ENCODE measurements at places on chromosomes 5 and 9. TPM values are rescaled to one million over a fixed set of nuclear protein-coding genes. Genes with fewer than 3 reads are reported as not detected.

The SFXN1 gene
- total RNA-seq, result 94.1 TPM

The TSSK1B gene
- total RNA-seq, result not detected

GRCh38 chr5:123538670-123539459 is 26.9 kb downstream of the CSNK1G3 start:
- H3K4me3 ChIP-seq, result no peak overlapping the region
- no peaks in the 10 kb centered on the region for H3K36me3 ChIP-seq
- H3K27ac ChIP-seq, result no peak overlapping the region
- H3K4me1 ChIP-seq, result no peaks in the 10 kb centered on the region
- no peak for DNase-seq
- H3K27me3 ChIP-seq, result no peaks in the 10 kb centered on the region

The FAM151B gene
- total RNA-seq, result 1.1 TPM

DNA sequence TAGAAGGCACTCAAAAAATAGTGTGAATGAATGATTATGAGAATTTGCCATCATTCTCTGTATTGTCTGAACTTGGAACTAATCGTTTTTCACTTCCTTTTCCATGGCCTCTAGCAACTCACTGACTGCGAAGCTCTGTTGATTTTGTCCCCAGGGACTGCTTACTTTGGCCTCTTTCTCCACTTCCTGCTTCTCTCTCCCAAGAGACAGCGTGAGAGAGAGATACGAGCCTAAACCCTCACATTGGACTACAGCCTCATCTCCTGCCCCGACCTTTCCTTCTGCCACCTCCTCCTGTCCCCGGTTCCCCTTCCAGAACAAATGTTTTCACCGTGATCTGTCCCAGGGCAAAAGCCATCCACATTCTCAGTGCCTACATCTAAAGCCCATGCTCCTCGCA is 300.8 kb upstream of the PANK3 start:
- no peak for DNase-seq
- no peak overlapping the region for H3K4me3 ChIP-seq
- peaks cover 9% of the 10 kb centered on the region for H3K4me1 ChIP-seq
- H3K27ac ChIP-seq, result no peak overlapping the region
- no peaks in the 10 kb centered on the region for H3K36me3 ChIP-seq

DNA sequence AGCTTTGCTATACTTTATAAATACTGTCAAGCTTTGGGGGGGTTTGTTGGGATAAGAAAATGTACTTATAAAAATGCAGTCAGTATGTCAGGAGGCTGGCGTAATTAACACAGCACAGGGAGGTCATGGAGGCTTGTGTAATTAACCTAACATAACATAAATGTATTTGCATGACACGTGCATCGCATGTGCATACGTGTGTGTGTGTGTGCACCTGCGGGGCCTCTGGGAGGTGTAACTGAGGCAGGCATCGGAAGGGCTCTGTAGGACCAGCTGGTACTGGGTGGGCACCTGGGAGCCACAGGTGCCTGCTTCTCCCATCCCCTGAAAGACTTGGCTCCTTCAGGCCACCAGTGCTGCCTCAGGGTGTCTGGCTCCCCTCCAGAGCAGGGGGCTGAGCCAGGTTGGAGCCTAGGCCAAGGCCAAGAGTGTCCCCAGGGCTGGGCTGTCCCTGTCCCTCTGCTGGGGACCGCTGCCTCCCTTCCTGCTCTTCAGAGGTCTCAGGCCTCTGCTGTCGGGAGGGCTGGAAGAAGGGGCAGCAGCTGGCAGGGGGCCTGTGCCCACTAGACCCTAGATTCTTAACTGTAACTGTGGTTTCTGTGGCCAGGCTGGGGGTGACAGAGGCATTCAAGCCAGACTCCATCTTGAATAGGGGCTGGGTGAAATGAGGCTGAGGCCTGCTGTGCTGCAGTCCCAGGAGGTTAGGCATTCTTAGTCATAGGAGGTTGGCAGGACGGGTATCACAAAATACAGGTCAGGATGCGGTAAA is 9.0 kb downstream of the FCN2 start:
- no peaks in the 10 kb centered on the region for H3K27me3 ChIP-seq
- DNase-seq, result no peak
- no peaks in the 10 kb centered on the region for H3K36me3 ChIP-seq
- no peaks in the 10 kb centered on the region for H3K4me1 ChIP-seq
- no peak overlapping the region for H3K4me3 ChIP-seq

DNA sequence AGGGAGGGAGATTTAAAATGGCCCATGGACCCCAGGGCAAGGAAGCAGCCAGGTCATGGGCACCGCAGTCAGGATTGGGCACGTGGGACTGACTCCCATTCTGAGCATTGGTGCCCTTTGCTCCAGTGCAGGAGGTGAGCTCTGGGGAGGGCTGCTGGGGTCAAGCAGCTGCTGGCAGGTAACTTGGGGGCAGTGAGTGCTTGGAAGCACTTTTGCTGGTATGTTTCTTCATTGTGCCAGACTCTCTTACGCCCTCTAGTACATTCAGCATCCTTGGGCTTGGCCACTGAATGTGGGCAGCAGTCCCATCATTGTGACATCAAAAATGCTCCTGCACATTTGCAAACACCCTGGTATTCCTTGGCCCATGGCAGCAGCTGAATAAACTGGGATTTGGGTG is 32.7 kb downstream of the PRRC2B start:
- no peak for DNase-seq
- no peaks in the 10 kb centered on the region for H3K27me3 ChIP-seq
- no peak overlapping the region for H3K4me3 ChIP-seq
- H3K27ac ChIP-seq, result no peak overlapping the region
- peaks cover 17% of the 10 kb centered on the region for H3K4me1 ChIP-seq
- H3K36me3 ChIP-seq, result no peaks in the 10 kb centered on the region

DNA sequence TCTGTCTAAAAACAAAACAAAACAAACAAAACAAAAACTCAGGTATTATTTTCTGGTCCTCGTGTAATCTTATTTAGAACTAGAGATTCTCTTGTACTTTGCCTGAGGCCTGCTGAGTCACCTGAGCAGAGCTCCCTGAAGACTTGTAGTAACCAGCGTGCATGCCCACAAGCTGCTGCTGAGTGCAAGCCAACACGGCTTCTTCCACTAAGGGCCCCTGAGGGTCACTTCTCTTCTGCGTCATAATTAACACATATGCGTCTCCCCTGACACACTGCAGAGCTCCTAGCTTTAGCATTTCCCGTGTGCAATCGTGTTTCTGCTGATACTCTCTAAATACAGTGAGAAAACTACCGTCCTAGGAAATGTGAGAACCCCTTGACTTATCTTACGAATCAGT is 10.9 kb upstream of the NDFIP1 start:
- no peak for DNase-seq
- H3K4me3 ChIP-seq, result no peak overlapping the region
- H3K27me3 ChIP-seq, result no peaks in the 10 kb centered on the region
- no peaks in the 10 kb centered on the region for H3K36me3 ChIP-seq
- 0 out of 2 replicates have a peak, but pooled peaks cover 9% of the 10 kb centered on the region for H3K4me1 ChIP-seq

The ARL14EPL gene
- total RNA-seq, result not detected
